ENCODE measurements at places on chromosomes 1 and 21. TPM values are rescaled to one million over a fixed set of nuclear protein-coding genes. Genes with fewer than 3 reads are reported as not detected.

- no peak for DNase-seq
These were observed 5.1 kb downstream of the PRXL2B start for GRCh38 chr1:2591581-2592261.

The GPR157 gene
- 2.9 TPM for total RNA-seq

GRCh38 chr1:17277511-17278159, 28.7 kb downstream of the PADI3 start:
- no peak for DNase-seq

DNA sequence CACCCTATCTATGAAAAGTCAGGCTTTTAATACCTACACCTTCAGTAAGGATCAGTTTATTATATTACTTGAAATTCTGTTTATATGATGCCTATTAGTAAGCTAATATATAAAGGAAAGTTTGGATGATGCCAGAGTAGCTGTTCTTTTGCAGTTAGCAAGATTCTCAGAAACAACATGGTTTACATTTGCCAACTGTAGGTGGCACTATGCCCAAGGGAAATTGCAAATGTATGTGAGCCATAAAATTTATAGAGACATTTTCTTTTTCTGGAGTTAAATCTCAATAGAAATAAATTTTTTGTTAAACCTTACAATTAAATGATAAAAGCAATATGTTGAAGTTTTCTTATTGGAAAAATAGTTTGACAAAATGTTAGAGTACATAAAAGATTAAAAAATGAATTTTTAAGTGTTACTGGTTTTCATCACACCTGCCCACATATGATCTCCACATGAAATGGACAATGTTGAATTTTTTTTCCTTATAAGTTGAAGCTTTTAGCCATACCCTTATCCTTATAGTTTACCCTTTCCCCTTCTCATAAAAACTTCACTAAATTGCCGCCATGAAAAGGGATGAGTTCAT, 32.1 kb upstream of the EPHX4 start:
- peak; percentile 33 for DNase-seq

Measured in activated T-cell treated with anti-CD3 and anti-CD28 coated beads, Interleukin-2, amount 50 U/mL, for 4 hours (primary cell).